ENCODE measurements at places on chromosomes 6 and 20. TPM values are rescaled to one million over a fixed set of nuclear protein-coding genes. Genes with fewer than 3 reads are reported as not detected.

DNA sequence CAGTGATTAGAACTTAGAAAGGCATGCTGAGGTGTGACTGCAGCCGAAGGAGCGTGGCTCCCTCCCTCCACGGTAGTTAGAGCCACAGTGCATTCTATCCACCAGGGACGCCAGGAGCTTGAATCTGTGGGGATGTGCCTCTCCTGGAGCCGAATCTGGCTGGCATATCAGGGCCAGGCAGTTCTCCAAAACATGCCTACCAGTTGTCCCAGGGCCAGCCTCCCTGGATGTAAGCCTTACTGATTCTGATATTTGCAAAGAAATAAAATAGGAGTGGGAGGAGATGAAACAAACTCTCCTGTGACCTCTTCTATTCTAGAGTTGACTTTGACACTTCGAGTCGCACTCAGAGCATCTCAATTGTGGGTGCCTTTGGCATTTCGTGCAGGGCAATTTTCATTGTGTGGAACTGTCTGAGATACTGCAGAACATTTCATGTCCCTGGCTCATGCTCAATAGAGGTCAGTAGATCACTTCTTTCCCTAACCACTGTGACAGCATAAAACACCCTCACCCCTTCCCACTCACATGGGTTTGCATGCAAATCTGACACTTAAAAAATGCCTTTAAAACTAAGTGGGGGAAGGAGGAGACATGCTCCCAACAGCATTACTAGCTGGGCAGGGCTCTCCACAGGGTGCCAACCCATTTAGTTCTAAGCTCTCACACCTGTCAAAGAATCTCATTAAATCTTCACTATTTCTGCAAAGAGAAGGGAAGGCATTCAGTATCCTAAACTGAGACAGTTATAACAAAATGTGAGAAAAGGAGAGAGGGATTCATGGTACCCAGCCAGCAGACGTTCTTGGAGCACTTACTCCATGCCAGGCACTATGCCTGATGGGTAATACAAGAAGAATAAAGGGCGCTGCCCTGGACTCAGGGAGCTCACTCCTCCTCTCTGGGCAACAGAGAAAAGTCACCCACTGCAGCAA, 378.9 kb downstream of the PREX1 start:
- DNase-seq: no peak

DNA sequence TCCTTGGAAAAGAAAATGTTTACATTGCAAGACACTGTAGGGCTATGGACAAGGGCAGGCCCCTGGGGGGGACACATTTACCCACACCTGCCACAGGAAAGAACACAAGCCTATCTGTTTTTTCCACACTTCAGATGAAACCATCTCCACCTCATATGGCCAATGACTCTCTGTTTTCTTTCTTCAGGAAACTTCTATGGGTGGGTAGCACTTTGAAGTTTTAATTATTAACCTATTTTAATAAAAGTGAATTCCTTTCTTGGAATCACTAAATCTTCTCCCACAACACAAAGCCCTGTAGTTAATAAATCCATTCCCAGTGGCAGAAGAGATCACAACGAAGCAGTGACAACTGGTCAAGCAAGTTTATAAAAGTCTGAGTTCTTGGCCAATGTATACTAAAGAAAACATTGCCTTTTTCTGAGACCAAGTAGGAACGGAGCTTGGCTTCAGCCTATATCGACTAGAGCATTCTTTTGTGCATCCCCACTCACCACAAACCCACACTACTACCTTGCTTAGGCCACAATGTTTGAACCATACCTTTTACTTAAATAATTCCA, 125.1 kb upstream of the CARMIL1 start:
- no peak for DNase-seq

DNA sequence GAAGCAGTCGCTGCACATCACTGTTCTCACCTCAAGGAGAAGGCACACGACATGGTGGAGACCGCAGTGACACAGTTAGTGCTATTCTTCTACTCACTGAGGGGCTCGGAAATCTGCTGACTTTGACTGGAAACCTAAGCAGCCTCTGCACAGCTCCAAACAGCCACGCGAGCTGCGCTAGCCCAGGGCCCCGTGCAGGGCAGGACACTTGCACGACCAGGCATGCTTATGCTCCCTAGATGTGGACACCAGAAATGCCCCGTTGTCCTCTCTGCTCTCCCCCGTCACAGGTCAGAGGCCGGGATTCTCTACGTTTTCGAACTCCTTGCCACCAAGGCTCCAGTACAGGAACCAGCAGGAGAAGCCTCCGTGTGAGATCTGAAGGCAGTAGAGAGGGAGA, 201.1 kb downstream of the WDR27 start:
- DNase-seq: peak; percentile 35

DNA sequence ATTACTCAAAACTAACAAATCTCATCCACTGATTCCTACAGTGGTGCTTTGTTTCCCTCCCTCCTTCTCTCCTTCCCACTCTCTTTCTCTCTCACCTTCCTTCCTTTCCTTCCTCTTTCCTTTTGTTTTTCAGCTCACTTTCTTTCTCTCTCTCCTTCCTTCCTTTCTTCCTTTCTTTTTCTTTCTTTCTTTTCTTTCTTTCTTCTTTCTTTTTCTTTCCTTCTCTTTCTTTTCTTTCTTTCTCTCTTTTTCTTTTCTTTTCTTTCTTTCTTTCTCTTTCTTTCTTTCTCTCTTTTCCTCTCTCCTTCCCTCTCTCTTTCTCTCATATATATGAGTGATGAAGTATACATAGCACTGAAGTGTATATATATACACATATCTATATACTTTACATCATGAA, 241.4 kb downstream of the CENPW start:
- DNase-seq: no peak

- no peak for DNase-seq
Measured at GRCh38 chr6:96795481-96795880, 41.8 kb downstream of the GPR63 start.

- peak; percentile 92 for DNase-seq
Measured at GRCh38 chr6:50816115-50816675, 2.5 kb upstream of the TFAP2B start.

DNA sequence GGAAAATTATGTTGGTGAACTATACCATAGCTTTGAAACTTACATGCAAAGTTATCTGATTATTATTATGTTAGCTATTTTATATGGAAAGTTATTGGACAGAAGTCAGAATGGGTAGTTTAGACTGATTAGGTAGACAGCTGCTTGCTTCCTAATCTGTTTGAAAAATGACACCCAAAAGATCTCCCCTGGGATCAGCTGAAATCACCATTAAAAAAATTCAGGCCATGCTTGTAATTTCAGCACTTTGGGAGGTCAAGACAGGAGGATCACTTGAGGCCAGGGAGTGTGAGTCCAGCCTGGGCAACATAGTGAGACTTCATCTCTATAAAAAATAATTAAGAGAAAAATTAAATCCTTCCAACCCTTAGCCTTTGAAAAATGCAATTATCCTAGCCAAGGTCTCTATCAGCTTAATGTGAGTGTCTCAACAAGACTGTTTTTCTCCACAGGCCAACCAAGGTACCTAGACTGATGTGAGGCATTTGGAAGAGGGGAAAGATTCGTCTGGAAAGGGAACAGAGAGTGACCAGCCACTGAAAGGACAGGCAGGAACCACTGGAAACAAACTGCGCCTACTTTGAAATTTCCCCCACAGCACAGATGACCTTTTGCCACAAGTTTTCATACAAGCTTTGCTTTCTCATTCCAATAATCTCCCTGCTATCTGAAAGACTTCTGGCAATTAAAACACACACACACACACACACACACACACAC, 232.3 kb downstream of the GMPR start:
- no peak for DNase-seq

- DNase-seq: peak; percentile 84
Measured at GRCh38 chr6:131250122-131250521, 114.9 kb downstream of the AKAP7 start.

DNA sequence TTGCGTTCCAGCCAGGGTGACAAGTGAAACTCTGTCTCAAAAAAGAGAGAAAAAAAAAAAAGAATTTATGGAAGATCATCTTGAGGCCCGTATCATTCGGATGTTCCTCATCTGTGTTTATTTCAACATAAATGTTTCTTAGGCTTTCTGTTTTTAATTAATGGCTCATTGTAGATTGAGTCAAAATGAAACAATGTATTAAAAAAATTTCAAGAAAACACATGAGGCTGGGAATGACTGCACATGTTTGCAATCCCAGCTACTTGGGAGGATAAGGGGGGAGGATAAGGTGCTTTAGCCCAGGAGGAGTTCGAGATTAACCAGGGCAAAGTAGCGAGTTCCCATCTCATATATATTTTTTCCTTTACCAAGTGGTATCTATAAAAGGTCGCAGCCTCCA, 47.3 kb downstream of the ITCH start:
- DNase-seq: no peak

DNA sequence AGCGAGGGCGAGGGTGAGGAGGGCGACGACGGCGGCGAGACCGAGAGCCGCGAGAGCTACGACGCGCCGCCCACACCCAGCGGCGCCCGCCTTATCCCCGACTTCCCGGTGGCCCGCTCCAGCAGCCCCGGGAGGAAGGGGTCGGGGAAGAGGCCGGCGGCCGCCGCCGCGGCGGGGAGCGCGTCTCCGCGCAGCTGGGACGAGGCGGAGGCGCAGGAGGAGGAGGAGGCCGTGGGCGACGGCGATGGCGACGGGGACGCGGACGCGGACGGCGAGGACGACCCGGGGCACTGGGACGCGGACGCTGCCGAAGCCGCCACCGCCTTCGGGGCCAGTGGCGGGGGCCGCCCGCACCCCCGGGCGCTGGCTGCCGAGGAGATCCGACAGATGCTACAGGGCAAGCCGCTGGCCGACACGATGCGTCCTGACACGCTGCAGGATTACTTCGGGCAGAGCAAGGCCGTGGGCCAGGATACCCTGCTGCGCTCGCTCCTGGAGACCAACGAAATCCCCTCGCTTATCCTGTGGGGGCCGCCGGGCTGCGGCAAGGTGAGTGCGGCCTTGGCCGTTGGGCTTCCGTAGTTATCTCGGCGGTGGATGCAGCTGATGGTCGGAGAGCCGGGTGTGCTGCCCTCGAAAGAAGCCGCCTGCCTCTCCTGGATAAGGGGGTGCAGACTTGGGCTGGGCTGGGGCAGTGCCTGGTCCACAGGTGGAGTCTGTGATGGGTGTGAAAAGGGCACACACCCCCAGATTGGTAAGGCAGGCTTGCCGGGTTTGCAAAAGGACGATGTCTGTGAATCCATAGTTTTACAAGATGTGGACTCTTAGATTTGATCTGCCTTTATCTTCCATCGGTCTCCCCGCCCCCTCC, 938 bp downstream of the WRNIP1 start:
- DNase-seq: peak; percentile 93

GRCh38 chr6:3911614-3912336, 62.6 kb downstream of the FAM50B start:
- DNase-seq: peak; percentile 91

GRCh38 chr20:33875055-33875454, 63.9 kb downstream of the CHMP4B start:
- no peak for DNase-seq

DNA sequence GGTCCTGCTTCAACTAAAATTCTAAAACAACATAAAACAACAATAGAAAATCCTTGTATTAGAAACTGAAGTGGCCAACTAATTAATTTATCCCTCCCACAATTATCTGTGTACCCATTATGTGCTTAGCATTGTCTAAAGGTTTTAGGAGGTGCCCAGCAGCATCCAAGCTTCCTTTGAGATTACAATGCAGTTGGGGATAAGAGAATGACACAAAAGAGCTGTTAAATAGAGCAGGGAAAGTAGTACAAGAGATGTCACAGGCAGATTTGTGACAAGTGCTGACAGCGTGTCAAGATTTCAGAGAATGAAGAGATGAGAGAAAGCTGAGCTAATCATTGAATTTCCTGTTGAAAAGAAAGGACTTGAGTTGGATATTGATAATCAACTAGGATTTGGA, 204.8 kb downstream of the OTOR start:
- DNase-seq: no peak

DNA sequence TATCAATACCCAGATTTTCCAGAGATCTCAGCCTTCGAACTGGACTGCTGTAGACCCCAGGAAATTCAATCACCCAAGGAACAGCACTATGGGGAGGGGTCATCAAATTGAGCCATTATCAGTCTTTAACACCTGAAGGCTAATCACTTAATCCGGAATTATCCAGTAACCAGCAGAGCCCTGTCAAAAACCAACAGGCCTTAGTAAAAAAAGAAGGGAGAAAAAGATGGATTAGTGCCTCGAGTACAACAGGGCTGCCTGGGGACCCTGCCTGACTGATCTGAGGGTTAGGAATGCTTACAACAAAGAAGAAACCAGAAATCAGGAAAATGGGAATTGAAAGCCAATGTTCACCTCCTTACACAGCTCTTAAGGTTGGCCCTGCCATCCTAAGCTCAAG, 7.6 kb downstream of the RRAGD start:
- DNase-seq: no peak

- DNase-seq: no peak
Measured at GRCh38 chr6:48110436-48111142, 408 bp downstream of the PTCHD4 start.

The NRN1 gene
- 56.1 TPM for total RNA-seq

The PRRT1 gene
- total RNA-seq: not detected

The SLC22A1 gene
- total RNA-seq: 1.2 TPM

The TP53TG5 gene
- total RNA-seq: not detected

The DEFB129 gene
- not detected for total RNA-seq

The PRPH2 gene
- 3.3 TPM for total RNA-seq

The SSTR4 gene
- total RNA-seq: not detected

The SPATS1 gene
- not detected for total RNA-seq

The SLC22A16 gene
- total RNA-seq: 0.36 TPM

The UBD gene
- total RNA-seq: not detected
